NCI-H2029 treated with DMSO at 0.1 percent for 48 hours (cell line): ENCODE measurements at places on chromosomes 1 and 21.
A peak's percentile ranks its signal among the peaks of the same experiment; 100 is the strongest.

DNA sequence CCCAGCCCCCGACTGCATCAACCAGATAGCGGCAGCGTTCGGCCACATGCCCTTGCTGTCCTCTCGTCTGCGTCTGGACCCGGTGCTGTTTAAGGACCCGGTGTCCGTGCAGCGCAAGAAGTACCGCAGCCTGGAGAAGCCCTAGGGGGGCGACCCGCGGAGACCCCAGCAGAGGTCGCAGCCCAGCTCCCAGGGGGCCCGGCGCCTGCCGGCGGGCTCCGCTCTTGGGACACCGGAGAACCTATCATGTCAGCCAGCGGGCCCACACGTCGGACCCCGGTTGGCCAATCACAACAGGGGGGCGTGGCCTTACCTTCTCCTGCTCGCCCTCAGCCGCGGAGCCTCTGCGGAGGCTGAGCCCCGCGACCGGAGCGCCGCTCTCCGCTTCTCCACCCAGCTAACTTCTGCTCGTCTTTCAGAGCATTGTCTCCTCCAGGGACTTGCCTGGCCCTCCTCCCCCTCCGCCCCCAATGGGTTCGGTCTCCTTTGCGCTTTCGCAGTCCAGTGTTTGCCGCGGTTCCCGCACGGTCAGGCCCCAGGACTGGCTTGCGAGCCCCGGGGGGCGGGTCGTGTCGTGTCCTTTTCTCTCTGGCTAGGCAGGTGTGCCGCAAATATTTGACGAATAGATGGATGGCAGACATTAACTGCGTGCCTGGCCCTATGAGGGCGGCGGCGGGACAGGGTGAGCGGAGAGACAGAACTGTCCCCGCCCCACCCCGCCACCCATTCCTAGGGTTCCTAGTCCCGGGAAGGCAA, 10.5 kb downstream of the SLC30A2 start:
- DNase-seq: peak; percentile 56

- no peak for DNase-seq
Observed at GRCh38 chr1:9164919-9165318, 36.0 kb upstream of the GPR157 start.

DNA sequence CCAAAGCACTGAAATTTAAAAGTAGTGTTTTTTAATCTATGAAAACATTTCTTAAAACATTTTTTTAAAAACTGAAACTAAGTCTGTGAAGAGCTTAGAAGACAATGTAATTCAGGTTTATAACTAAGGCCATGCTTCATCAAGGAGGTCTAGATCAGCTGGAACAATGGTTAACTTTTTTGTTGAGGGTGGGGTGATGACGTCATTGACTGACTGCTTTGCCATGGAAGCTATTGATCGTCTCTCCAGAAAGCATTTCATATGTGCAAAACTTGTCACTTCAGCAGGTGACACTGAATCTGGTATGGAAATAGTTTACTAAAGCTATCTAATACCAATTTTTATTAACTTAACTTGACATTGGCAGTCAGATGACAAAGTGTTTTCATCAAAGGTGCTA, 21.0 kb downstream of the RAVER2 start:
- DNase-seq: no peak

GRCh38 chr1:119554183-119554582, 47.2 kb downstream of the HSD3B1 start:
- DNase-seq: peak; percentile 74

- DNase-seq: no peak
Observed at GRCh38 chr21:45192332-45192731, 95.4 kb downstream of the POFUT2 start.

DNA sequence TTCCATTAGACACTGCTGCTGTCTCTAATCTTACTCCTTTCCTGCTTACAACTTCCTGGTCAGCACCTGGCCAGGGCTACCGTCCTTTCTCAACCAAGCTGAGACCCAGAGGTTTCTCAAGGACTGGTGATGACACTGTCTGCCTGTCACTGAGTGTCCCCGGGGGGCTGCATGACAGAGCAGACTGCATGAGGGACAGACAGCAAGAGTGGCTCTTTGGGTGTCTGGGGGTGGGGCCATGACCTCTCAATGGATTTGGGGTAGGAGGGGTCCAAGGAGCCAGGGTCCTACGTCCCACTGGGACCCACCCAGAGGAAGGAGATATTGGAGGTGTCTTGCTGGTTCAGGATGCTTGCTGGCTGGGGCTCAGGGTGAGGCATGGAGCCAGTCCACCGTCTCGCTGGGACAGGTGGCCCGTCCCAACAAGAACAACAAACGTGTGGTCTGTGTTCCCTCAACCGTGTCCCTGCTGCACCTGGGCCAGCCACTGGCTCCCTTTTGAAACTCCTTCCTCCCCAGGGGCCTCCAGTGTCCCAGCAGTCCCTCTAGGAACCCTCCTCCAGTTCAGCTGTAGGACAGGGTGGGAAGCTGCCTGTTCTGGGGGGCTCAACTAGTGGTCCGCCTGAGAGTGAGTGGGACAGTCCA, 344.6 kb upstream of the AJAP1 start:
- DNase-seq: no peak

GRCh38 chr1:111850109-111850508, 94.4 kb downstream of the DDX20 start:
- DNase-seq: no peak

- DNase-seq: no peak
Observed at GRCh38 chr1:99749504-99750347, 16.7 kb downstream of the FRRS1 start.

- DNase-seq: no peak
Observed at GRCh38 chr1:23019863-23020625, 776 bp downstream of the KDM1A start.

- DNase-seq: no peak
Observed at GRCh38 chr1:156430303-156430702, 61.3 kb downstream of the RHBG start.

DNA sequence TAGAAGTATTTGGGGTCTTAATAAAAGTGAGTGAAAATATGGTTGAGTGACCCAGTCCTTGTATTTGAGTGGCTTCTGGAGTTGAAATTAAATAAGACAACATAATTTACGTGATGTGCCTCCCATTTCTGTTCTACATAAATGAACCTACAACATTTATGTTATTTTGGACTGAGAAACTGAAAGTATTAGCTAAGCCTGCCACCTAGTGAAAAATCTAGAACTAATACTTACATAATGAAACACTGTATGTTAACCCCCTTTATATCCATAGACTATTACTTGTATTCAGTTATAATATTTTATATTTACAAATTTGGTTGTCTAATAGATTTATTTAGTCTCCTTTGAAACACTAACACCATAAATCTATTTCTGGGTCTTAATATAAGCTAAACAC, 298.9 kb downstream of the KCNT2 start:
- no peak for DNase-seq
